AG04449 (cell line): ENCODE measurements at places on chromosomes 5 and 9.

DNA sequence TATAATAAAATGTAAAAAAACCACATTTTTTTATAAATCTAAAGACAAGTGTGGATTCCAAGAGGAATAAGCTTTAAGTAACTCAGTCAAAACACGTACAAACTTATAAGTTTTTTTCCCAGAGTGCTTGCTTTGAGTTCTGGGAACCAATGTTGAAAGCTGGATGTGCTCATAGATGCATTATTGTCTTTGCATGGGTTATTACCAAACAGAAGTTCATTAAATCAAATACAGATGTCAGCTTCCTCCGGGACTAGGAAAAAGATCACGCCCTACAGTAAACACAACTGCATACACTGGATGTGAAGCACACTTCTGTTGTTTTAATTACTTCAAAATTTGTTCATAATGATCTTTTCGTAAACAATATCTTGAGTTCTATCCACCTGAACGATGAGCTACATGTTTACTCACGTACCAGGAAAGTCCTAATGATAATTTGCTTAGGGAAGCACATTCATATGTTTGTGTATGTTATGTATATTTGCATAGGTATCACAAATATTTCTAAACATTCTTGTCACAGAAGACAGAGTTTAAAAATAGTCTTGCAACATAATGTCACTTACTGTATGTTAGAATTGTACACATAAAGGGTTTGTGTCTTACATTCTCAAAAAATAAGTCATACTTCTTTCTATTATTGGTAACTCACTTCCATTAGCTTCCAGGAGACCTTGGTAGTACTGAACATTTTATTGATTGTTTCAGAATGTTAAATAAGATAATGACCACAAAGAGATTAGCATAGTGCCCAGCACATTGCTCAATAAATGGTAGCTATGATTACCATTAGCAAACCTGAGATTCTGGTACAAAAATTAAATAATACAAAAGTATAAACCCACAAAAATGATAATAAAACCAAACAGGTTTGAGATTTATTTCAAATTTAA is 427.4 kb downstream of the CETN3 start:
- no peak for DNase-seq

DNA sequence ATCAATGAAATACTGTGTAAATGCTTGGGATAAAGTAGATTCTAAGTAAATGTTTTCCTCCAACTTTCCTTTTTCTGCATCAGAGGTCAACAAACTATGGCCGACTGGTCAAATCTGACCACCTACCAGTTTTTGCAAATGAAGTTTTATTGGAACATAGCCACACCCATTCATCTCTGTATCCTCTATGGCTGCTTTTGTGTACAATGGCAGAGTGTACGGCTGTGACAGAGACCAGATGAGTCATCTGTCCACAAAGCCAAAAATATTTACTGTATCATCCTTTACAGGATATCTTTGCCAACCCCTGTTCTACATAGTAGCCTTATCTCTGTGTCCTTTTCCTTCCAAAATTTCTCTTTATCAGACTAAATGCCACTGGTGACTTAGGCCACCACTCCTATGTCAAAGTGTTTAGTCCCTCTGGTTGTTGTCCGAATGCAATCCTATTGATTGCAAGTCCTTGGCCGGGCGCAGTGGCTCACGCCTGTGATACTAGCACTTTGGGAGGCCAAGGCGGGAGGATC is 218.4 kb upstream of the KLF4 start:
- no peak for DNase-seq

DNA sequence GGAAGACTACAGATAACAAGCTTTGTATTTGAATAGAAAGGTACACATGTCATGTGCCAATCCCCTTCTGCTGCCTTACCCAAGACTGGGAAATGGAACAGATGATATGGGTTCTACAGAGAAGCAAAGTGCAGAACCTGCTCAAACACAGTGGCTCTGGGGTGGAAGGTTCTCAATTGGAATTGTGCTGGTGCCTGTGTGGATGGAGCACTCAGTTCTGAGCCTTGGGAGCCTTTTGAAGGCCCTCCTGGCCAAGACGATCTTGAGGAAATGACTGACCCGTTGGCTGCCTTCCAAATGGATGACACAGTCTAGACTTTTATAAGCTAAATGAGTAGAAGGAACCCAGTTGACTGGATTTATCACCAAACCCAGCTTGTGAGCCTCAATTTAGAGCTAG is 4.2 kb upstream of the PRSS3 start:
- DNase-seq: no peak

GRCh38 chr5:4989118-4989517 is 151.0 kb upstream of the ADAMTS16 start:
- DNase-seq: no peak

DNA sequence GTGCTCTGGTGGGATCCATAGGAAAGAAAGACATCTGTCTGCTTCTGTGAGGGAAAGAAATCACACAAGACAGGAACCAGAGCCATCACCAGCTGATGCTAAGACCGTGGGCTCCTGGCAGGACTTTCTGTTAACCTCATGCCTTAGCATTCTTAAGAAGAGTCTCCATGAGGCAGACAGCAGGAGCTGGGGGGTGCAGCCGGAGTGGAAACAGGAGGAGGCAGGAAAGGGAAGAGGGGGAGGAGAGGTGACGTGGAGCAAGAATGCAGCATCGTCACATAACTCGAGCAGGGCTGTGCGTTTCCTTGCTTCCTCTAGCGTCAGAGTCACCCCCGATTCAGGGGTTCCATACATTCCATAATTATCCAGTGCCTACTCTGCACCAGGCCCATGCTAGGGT is 53.6 kb downstream of the ERGIC1 start:
- DNase-seq: peak; percentile 90

GRCh38 chr5:141872496-141873356 is 5.5 kb downstream of the PCDH1 start:
- DNase-seq: no peak

DNA sequence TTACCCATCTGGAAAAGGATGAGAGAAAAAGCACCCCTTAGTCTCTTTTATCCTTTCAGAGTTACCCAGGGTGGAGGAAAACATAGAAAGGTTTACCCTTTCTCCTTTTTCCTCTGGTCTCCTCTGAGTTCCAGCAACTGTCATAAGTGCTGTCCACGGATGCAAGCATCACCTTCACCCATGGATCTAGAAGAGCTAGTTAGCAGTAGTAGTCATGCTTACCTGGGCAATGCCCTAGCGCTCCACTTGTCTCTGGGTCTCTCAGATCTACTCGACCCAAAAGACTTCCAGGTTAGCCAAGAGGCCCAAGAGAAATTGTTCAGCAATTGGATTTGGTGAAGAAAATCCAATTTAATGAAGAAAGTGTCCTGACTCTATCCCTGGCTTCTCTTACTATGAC is 656.2 kb upstream of the PTPRD start:
- DNase-seq: no peak

DNA sequence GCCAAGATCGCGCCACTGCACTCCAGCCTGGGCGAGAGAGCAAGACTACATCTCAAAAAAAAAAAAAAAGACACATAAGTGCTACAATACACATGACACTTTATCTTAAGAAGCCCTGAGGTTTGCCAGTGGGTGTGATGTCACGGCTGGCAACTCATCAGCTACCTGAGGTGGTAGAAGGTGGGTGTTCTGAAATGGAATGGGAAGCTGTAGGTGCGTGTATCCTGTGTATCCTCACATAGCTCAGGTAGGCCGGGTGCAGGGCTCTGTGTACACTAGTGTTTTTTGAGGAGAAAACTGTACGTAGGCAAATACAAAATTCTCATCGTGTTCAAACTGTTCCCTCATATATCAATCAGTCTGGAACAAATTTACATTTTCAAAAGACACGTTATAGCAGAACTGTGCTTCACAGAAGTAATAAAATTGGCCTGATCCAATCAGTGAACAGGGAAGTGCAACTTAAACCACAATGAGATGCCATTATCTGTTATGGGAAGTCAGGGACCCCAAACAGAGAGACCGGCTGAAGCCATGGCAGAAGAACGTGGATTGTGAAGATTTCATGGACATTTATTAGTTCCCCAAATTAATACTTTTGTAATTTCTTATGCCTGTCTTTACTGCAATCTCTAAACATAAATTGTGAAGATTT is 10.4 kb downstream of the BICD2 start:
- DNase-seq: no peak

DNA sequence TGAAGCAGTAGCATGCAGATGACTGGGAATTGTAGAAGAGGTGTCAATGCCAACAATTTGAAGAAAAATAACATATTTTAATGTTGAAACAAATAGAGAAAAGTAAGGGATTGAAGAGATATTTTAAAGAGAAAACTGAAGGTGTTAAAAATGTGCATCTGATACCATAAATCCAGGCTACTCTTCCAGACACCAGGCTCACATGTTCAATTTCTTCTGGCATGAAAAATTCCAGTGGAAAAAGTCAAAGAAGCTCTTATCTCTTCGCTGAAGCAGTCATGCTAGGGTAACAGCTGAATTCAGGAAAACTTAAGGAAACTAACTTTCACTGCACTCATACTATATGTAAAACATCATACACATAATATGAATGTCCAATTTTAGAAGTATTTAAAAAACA is 335.0 kb downstream of the PDE4D start:
- DNase-seq: no peak

- DNase-seq: no peak
Observed at GRCh38 chr5:157596487-157596886, 20.9 kb upstream of the ADAM19 start.

DNA sequence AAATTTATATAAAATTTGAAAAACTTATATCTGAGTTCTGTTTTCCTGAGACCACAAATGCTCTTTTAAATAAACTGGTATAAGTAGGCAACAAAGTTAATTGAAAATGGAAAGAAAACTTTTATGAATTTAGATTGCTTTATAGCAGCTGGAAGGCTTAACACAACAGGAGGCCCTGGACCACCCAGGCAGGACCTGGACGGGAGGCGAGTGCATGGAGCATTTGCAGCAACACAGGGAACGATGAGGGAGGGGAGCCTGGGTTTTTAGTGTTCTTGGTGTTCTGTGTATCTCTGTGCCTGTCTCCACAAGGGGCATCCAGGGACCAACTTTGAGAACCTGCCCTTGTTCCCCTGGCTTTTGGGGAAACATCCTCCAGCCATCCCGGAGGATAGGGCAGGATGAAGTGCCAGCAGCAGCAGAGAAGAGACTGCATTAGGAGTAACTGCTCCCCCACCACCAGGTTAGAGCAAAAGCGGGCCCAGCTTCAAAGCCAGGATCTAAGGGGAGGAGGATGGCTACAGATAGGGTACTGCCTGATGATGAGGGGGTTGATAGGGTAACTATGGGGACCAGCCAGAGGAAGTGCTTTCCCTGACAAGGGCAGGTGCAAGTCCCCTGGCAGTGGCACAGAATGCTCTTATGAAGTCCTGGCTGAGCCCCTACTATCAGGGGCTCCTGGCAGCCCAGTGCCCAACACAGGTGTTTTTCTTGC is 6.7 kb upstream of the SPATA31E1 start:
- DNase-seq: no peak

DNA sequence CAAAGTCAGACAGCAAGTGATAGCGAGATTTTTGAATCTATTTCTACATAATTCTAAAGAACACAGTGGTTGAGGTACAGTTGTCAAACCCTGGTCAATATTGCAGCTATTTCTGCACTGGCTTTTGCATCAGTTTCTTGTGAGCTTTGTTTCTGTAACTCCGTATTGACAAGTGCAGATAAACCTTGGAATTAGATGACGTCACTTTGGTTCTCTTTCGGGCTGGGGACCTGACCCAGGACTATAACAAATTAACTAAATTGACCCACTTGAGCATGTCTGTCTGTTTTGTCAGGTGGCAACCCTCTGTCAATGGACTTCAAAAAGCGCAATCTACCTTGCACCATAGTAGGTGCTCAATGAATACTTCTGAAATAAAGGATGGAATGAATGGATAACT is 418.4 kb upstream of the SGCD start:
- DNase-seq: no peak

DNA sequence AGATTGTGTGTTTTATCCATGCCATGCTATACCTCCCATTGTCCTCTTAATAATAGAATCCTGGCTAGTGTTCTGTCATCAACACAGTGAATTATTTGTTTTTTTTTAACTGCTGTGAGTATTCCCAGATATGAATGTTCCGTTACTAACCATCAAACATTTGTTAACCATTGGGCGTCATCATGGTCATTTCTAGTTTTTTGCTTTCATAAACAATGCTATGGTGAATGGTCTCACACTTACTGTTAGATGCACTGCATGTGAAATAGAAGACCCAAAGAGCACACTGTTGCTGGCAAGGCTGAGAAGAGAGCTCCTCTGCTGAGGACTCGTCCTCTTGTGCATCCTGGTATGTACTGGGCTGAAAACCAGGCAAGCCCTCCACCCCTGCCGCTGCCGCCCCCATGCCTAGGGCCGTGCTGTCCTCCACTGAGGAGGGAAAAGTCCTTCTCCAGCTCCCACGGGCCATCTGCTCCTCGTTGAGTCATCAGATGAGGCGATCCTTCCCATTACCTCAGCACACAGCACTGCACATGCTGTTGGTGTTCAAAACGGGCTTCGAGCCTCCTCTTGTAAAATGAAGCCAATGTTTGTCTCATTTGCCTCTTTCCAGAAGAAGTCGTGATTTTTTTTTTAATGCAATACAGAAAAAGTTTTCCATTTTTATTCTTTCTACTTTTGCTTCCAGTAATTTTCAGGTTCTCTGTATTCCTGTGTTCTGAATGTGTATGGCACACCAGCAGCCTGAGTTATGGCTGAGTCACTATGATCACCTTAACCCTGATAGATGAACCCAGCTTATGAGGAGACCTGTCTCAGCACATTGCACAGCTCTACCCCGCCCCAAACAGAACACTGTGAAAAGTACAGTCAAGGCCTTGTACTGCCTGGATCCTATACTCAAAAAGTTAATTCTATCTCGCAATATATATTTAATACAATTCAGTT is 219.0 kb downstream of the AOPEP start:
- peak; percentile 57 for DNase-seq

- no peak for DNase-seq
Observed at GRCh38 chr5:109485030-109485429, 75.3 kb upstream of the PJA2 start.

DNA sequence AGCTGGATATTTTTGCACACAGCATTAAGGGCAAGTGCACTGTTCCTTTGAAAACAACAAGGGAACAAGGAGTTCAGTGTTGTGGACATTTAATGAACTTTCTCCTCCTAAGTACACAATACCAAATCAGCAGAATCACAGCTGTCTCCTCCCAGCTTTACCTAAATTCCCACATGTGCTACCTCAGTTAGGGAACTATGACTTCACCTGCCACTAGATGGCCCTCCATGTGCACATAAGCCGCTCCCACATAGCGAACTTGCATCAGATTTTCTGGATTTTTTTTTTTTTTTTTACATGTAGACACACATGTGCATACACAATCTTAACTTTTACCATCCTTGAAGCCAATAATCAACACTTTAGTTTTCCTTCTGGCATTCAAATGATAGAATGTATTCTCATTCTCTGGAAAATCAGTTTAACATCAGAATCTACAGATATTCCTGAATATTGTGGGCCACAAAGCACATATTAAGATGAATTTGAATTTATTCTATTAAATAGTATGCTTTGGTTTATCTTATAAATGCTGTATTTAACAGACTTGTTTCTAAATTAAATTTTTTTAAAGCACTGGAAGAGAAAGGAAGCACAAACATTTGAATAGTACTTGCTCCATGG is 123.6 kb downstream of the PALM2AKAP2 start:
- no peak for DNase-seq
